ENCODE measurements at places on chromosomes 12 and 14.
A peak's percentile ranks its signal among the peaks of the same experiment; 100 is the strongest.

GRCh38 chr12:51348116-51348515 is 1.6 kb upstream of the CELA1 start:
- DNase-seq, result no peak

GRCh38 chr12:108312073-108312659 is 26.9 kb downstream of the CMKLR1 start:
- DNase-seq, result no peak

DNA sequence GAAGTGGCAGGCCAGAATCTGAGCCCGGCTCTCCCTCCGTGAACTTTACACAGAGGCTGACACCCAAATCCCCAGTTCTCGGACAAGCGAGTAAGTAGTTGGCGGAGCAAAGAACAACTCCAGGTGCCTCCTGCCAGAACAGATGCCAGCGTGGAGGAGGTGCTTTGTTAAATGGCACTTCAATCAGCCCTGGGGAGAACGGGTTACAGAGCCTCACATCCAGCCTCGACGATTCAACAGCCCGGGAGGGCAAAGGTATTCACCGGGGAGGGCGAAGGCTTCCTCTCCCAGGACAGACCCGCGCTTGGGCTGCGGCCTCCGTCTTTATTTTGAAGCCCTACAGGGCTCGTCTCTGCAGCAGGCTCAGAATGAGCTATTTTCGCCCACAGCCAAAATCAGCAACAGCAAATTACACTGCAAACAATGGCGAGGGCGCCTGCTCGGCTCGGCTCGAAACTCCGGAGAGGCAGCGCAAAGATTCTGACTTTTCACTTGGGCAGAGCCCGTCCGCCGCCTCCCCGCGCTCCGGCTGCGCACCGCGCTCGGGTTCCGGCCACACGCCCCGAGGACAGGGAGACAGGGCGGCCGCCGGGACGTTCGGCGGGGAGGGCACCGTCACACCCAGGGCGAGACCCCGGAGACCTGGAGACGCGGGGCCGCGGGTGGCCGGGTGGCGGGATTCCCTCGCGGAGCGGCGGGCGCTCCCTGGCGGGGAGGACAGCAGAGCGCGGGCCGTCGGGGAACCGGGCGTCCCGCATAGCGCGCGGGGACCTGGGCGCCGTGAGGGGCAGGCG is 811 bp downstream of the TMCC3 start:
- peak; percentile 34 for DNase-seq

DNA sequence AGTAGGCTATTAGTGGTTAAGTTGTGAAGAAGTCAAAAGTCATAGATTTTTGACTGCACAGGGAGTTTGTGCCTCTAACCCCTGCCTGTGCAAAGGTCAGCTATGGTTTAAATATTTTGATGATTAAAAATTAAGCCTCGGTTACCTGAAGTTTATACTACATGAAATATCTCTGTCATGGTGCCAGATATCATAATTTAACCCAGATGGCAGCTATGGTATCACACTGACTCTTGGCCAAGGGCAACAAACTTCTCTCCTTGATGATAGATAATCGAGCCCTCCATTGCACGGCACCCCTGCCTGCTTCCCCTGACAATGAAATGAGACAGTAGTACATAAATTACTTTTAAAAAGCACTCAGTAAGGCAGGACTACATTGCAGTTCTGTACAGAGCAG is 80.8 kb downstream of the SLC35F4 start:
- no peak for DNase-seq

GRCh38 chr12:55706568-55707218 is 1.0 kb downstream of the ITGA7 start:
- DNase-seq, result no peak

GRCh38 chr12:120010661-120011230 is 21.7 kb downstream of the BICDL1 start:
- no peak for DNase-seq

DNA sequence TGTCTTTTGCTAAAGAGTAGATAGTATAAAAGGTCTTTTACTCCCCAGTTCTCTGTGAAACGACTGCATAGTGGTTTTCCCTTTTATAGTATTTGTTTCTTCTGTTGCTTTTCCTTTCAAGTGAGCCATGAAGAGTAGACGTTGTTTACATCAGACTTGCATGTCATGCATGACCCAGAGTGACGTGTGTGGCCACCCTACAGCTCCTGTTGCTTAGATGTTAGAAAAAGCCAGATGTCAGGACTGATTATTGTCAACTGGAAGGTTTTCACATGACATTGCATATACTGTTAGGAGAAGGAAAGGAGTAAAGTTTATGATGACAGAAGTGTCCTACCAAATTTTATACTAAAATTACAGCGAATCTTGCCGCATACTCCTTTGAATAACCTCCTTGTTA is 1.3 kb upstream of the RD3L start:
- DNase-seq, result no peak

DNA sequence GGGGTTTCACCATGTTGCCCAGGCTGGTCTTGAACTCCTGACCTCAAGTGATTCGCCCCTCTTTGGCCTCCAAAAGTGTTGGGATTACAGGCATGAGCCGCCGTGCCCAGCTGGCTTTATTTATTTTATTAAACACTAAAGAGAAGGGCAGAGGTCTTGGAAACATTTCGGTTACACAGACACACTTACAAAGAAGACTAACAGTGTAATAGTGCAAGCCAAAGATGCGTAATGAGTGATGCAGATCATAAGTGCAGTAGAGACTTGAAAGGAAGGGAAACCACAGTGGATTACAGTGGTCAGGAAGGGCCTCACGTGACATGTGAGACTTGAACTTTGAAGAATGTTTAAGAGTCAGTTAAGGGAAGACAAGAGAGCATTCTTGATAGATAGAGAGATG is 33.9 kb upstream of the CDK17 start:
- peak; percentile 56 for DNase-seq

GRCh38 chr12:14741942-14742341 is 45.5 kb upstream of the GUCY2C start:
- DNase-seq, result no peak

- DNase-seq, result no peak
Observed at GRCh38 chr12:18837025-18837424, 99.1 kb downstream of the CAPZA3 start.

- DNase-seq, result no peak
Observed at GRCh38 chr14:43410631-43411030, 1096.5 kb downstream of the FSCB start.

GRCh38 chr12:53518381-53518780 is 11.1 kb upstream of the NPFF start:
- DNase-seq, result no peak

DNA sequence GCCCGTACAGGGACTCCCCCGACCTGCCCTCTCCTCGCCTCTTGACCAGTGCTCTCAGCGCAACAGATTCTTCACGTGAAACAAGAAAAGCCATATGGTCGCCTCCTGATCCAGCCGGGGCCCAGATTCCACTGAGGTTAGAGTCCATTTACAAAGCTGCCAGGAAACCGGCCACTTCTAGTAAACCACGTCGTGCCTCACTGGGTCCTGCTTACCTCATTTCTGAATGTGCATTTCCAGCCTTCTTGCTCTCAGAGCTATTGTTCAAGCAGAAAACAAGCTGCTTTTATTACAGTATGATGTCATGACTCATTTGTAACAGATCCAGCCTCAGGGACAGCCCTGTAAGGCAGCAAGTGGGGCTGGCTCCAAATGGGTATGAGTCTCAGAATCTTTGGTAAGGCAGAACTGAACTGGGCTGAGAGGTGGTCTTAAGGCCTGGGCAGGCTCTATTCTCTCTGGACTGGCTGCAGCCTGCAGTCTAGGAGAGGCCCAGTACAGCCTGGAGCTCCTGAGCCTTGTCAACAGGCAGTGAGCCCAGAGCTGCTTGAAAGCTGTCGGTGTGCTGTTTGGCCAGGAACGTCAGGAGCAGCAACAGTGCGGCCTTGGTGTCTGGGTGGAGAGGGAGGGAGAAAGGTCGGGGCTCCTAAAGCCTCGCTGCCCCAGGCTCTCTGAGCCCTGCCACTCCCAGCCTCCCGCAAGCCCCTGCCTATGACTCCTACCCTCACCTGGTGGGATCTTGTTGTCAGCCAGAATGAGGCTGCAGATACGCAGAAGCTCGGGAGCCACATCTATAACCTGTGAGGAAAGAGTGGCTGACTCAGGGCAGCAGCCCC is 8.3 kb downstream of the REC8 start:
- DNase-seq, result peak; percentile 68

GRCh38 chr12:130463275-130463658 is 125.6 kb downstream of the PIWIL1 start:
- DNase-seq, result no peak

GRCh38 chr12:115528466-115528865 is 749.0 kb downstream of the MED13L start:
- no peak for DNase-seq

DNA sequence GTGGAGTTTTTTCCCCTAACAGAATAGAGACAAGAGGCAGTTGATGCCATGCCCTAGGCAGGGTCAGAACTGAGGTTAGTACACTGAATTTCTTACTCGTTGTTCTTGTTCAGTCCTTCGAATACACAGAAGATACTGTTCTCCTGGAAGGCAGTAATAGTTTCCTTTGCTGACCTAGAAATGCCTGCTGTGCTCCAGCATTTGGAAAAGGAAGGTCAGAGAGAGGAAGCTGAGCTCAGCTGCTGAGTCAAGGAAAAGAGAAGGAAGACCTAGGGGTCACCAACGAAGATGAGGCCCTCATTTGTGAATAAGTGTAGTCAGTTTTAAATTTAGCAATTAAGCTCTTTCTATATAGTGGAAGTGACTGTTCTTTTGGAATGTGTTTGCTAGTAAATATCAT is 100.1 kb downstream of the CRADD start:
- no peak for DNase-seq

GRCh38 chr12:114504311-114504710 is 98.4 kb upstream of the TBX5 start:
- DNase-seq, result no peak

GRCh38 chr12:14774074-14774905 is 29.0 kb downstream of the WBP11 start:
- DNase-seq, result peak; percentile 97

GRCh38 chr12:78795934-78796445 is 68.6 kb upstream of the SYT1 start:
- DNase-seq, result no peak

- DNase-seq, result no peak
Observed at GRCh38 chr14:96582411-96582961, 80.3 kb downstream of the PAPOLA start.

DNA sequence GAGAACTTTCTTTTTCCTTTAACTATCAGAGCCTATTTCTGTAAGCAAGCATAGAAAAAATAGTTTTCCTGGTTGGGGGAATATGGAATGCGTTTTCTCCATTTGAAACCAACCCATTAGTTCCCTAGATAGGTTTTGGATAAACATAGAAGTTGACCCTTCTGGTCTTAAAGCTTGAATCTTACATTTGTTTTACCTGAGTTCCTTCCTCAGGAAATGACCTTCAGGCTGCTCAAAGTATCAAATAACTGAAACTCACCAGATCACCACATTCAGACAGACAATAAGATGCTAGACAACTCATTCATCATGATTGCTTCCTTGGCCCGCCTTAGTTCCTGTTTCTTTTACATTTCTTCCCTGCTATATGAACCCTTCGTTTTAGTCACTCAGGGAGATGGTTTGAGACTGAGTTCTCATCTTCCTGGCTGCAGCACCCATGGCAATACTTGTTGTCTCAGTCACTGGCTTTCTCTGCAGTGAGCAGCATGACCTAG is 52.2 kb downstream of the LRP6 start:
- peak; percentile 65 for DNase-seq

- no peak for DNase-seq
Observed at GRCh38 chr14:76422662-76423061, 46.7 kb downstream of the ESRRB start.

GRCh38 chr12:132285991-132286681 is 43.3 kb downstream of the GALNT9 start:
- peak; percentile 84 for DNase-seq

- no peak for DNase-seq
Observed at GRCh38 chr12:50196537-50196936, 29.4 kb upstream of the CERS5 start.

GRCh38 chr12:82721726-82722125 is 35.0 kb downstream of the TMTC2 start:
- no peak for DNase-seq

DNA sequence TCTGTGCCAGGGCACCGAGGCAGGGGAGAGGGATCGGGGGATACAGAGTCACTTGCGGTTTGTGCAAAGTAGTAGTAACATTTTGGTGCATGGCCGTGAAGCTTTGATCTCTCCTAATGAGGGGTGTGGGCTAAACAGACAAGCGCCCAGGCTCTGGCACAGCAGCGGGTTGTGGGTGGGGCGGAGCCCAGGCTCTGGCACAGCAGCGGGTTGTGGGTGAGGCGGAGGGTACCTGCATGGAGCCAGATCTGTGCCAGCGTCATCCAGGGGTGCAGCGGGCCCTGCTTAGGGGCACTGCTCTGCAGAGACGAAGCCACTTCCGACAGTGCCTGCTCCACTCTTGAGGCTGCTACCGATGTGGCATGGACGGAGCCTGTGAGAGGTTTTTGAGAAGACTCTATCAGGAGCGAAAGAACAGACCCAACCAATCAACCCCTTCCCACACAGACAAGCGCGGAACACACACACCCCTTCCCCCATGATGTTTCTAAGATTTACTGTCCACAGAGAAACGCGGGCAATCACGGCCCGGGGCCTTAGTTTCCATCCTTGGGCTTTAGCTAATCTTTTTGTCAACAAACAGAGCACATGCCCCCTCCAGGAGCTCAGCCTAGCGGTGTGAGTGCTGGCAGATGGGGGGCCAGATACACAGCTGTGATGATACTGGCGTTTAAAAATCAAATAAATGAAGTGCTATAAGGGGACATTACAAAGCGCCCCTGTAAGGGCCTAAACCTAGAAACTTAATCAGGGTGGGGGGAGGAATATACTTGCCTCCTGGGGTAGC is 196.6 kb downstream of the CALM1 start:
- DNase-seq, result no peak

DNA sequence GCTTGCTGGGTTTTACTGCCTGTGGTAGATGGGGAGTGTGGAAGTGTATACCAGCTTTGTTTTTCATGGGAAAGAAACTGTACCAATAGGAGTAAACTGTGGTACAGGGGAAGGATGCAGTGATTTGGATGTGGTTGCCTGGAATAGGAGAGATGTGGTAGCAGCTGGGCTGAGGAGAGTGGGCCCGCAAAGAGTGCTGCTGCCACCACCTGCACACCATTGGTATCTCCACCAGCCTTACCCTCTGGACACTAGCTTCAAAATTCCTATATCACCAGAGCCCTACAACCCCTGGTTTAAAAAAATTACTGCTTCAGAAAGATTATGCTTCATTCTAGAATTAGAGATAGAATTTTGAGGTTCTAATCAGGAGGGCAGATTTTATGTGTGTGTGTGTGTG is 53.6 kb downstream of the AKAP6 start:
- DNase-seq, result no peak

GRCh38 chr14:34103176-34103575 is 152.3 kb upstream of the EGLN3 start:
- no peak for DNase-seq

- DNase-seq, result no peak
Observed at GRCh38 chr12:89501793-89502192, 22.8 kb downstream of the GALNT4 start.

- DNase-seq, result no peak
Observed at GRCh38 chr12:3542911-3543310, 51.9 kb downstream of the PRMT8 start.

All from Caki2 (cell line).